Stimulated activated CD8-positive, alpha-beta memory T cell treated with anti-CD3 and anti-CD28 coated beads, Interleukin-12 subunit alpha, Interleukin-12 subunit beta, amount 100 ng/mL, for 4 hours (primary cell): ENCODE measurements at places on chromosomes 5 and 9.

GRCh38 chr9:97617939-97618416 is 15.2 kb downstream of the TSTD2 start:
- DNase-seq, result no peak

- DNase-seq, result no peak
Measured at GRCh38 chr9:121362813-121363621, 7.0 kb downstream of the STOM start.

- no peak for DNase-seq
Measured at GRCh38 chr9:23598994-23599393, 227.0 kb downstream of the ELAVL2 start.

GRCh38 chr9:124797343-124798103 is 20.6 kb downstream of the OLFML2A start:
- DNase-seq, result no peak

GRCh38 chr9:104206766-104207165 is 112.7 kb downstream of the SMC2 start:
- DNase-seq, result no peak

GRCh38 chr9:69199769-69200470 is 25.8 kb downstream of the TJP2 start:
- no peak for DNase-seq

GRCh38 chr5:16712620-16713019 is 95.8 kb upstream of the RETREG1 start:
- no peak for DNase-seq

DNA sequence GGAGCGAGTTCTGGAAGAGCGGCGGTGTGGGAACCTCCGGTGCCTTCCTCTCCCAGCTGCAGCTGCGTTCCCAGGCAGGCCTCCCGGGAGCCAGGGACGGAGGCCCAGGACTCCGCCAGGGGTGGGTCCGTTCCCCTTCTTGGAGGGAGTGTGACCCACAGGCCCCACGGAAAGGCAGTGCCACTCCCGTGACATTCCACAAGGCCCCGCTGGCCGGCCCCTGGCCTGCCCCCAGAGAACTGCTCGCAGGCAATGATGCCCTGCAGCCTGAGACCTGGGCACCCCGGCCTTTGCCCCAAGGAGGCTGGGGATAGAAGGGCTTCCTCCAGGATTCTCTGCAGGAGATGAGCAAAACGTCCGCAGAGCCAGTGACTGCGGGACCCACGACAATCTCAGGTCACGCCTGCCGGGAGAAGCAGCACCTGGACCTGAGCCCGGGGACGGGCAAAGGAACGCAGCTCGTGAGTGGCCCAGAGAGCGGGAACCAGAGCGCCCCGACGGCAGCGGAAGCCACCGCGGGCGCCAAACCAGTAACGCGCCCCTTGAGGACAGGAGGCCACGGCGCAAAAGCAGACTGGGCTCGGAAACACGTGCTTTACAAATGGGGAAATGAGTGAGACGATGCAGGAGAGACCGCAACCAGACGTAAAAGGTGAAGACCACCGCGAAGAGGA is 9.3 kb downstream of the OBP2B start:
- peak; percentile 16 for DNase-seq

DNA sequence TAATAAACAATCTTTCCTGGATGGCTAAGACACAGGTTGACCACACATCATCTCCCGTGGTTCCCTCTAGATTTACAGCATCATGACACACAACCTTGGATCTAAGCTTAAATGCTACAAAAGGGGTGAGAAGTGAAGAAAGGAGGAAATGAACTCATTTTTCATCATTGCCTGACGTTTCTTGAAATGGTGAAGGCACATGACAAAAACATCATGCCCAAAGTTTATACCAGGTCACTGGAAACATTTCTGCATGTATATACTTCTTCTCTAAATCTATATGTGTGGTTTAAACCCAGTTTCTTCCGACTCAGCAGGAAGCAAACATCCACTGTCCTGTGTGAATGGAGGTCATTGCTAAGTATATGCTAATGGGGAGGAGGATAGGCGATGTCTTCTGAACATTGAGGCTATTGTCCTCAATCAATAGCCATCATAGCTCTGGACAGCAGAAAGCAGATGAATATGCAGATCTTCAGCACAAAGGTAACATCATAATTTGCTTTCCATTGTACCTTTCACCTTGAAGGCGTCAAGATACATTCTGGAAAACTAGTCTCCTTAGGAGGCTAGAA is 137.4 kb downstream of the MED27 start:
- DNase-seq, result no peak

DNA sequence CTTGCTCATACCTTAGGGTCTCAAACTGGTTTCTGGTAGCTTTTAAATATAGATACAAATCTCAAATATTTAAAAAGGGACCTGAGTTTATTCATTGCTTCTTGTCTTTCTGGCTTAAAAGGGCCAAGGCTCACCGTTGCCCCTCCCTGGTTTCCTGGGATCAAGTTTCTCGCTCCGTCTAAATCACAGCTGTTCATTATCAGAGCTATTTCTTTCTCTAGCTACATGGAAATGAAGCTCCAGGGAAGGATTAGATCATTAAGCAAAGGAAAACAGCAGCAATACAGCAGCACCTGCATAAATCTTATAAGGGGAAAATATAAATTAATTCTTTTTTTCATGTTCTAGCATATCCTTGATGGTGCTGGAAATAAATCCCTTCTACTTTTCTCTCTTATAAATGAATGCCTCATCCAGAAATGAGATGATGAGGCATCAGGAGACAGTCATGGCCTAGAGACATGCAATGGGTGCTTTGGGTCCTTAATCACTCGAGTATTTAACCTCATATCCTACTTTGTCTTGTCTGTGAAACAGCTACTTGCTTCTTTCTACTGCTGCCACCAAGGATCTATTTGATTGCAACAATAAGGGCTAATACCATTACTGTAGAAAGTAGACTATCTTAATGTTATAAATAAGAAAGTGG is 320.1 kb downstream of the TRPM3 start:
- DNase-seq, result no peak

DNA sequence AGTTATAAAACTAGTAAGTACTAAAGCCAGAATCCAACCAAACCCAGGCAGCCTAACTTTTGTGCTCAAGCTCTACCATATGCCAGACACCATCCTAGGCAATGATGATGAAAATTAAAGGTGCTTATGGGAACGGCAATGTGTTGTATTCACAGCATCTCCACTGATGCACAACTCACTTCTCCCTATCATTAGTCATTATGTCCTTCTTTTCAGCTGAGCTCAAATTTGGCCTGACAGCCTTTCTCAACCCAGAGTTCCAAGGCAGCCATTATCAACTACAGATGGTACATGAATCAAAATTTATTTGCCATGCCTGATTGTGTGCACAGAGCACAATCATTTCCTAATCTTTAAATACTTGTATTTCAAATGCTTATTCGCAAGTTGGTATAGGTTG is 121.6 kb upstream of the TNPO1 start:
- no peak for DNase-seq

DNA sequence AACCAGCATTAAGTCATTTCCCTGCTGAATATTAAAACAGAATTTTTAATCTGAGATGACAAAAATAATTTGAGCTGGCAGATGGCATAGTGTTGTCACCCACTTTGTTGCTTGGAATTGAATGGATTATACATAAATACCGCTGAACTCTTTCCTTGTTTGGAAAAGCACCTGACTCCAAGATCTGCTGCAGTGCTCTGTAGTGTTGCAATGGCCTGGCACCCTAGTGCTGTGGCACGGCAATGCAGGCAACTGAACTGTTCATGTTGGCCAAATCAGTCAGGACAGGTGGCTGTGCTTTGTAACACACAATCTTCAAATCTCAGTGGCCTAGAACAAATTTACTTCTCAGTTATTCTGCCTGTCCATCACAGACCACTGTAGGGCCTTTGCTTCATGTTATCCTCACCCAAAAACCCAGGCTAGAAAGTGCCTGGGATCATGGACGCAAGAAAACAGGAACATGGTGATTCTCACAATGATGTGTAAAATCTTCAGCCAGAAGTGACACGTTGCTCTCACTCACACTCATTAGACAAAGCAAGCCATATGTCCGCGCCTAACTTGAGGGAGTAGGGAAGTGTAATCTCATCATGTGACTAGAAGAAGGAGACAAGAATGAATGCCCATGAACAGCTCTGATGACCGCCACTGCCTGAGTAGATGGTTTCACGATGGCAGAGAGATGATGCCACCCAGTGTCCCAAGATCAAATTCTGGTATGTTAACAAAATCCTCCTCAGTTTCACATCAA is 191.9 kb upstream of the PUM3 start:
- no peak for DNase-seq

- no peak for DNase-seq
Measured at GRCh38 chr9:132147331-132147730, 14.5 kb upstream of the NTNG2 start.

DNA sequence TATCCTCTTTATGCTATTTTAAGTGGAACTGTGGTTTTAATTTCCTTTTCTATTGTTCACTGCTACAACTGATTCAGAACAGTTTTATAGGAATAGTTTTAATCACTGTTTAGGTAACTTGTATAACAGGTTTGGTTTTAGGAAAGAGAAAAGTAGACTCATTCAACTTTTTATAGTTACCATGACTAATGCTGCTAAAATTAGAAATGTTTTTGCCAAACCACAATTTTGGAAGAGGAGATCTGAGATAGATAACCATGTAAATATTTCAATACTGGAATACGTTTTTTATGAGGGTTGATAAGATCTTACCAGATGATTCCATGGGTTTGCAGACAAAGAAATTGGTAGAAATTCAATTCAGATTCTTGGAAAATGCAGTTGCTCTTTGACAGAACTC is 404.6 kb upstream of the ARRDC3 start:
- DNase-seq, result no peak

DNA sequence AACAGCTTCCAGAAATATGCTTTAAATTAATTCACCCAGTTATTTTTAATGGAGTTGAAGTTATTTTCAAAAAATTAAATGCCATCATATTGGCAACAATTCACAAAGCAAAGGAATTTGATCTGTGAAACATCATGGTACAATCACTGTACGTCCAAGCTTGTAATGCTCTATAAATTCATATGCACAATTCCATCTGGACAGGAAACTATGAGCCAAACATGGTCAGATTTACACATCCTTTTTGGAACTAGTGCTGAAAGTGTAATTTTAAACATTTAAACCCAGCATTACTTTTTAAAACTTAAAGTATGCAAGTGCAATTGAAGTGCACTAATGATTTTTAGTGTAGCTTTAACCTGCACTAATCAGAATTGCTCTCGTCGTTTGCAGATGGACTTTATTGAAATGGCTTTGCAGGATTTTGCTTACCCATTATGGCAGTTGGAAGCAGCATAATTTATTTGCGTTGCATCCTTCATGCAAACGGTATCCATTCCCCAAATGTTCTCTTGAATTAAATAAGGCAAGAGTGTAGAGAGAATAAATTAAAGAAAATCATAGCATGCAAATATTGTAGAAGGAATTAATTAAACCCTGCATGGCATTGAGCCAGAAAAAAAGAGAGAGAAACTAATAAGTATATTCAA is 21.0 kb upstream of the OR13F1 start:
- no peak for DNase-seq

- DNase-seq, result no peak
Measured at GRCh38 chr9:21682981-21683380, 119.5 kb upstream of the MTAP start.

DNA sequence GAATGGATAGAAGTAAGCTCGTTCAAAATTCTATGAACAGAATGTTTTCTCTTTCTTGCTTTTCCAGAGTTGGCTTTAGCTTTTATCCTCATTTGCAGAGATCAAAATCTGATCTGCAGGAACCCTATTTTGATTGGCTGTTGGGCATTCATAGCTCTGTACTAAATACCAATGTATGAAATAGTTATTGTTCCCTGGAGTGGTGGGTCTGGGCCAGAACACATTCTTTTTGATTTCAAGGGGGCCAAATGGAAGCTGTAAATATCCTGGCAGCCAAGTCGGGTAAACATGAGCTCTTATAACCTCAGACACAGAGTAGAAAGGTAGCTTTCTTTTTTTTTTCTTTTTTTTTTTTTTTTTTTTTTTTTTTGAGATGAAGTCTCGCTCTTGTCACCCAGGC is 241.5 kb downstream of the PDZD2 start:
- DNase-seq, result no peak

- DNase-seq, result no peak
Measured at GRCh38 chr5:6704361-6704851, 8.8 kb upstream of the TENT4A start.

- no peak for DNase-seq
Measured at GRCh38 chr5:170562166-170562874, 58.5 kb downstream of the KCNIP1 start.

DNA sequence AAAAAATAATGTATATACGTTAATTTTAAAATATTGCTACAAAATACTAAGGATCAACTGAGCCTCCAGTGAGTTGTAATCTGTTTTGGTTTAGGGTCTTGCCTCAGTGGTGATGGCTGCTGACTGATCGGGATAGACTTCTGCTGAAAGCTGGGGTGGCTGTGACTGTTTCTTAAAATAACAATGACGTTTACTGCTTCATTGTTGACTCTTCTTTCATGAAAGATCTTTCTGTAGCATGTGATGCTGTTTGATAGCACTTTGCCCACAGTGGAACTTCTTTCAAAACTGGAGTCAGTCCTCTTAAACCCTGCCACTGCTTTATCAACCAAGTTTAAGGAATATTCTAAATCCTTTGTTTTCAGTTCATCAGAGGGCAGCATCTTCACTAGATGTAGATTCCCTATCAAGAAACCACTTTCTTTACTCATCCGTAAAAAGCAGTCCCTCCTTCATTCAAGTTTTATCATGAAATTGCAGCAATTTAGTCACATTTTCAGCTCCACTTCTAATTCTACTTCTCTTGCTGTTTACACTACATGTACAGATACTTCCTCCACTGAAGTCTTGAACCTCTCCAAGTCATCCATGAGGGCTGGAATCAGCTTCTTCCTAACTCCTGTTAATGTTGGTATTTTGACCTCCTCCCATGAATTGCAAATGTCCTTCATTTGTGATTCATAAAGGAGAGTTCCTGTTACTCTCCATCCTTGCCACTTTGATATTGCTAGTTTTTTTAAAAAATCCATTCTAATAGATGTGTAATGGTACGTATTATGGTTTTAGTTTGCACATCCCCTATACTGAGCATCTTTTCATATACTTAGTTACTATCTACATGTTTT is 41.5 kb upstream of the PTPDC1 start:
- DNase-seq, result no peak

DNA sequence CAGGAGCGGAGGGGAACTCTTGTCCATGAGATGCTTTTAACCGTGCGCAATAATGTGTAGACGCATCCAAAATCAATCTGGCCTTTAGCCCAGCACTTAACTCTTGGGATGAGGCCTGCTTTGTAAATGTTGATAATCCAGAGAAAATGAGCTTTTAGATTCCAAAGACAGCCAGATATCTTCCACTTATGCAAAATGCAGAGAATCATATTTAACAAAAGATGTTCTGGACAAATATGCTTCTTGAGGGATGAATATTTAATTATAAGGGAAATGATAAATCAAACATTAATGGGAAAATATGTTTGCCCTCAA is 5.6 kb downstream of the S1PR3 start:
- DNase-seq, result no peak

GRCh38 chr5:56012281-56012963 is 17.7 kb upstream of the IL6ST start:
- no peak for DNase-seq

GRCh38 chr9:23538461-23539003 is 287.5 kb downstream of the ELAVL2 start:
- DNase-seq, result no peak
